Progenitor cell of endocrine pancreas (in vitro differentiated cells): ENCODE measurements at places on chromosomes 6 and 20. TPM values are rescaled to one million over a fixed set of nuclear protein-coding genes. Genes with fewer than 3 reads are reported as not detected.
A peak's percentile ranks its signal among the peaks of the same experiment; 100 is the strongest.

Gene LHFPL5
- total RNA-seq, result not detected in 2 replicates

Gene MED20
- 31.2 and 37.1 TPM in 2 replicates for total RNA-seq

Gene KIFC1
- total RNA-seq, result 45.5 and 46.6 TPM in 2 replicates

Gene GNAS-AS1
- total RNA-seq, result 4.3 and 4.4 TPM in 2 replicates

Gene ANGPT4
- not detected in 2 replicates for total RNA-seq

- peaks cover 2% of the 10 kb centered on the region for H3K4me1 ChIP-seq
- H3K27me3 ChIP-seq, result peaks cover 5% of the 10 kb centered on the region
- no peak for DNase-seq
- no peak overlapping the region for H3K27ac ChIP-seq
These were observed 49.2 kb downstream of the CDH26 start for GRCh38 chr20:60007464-60007863.

DNA sequence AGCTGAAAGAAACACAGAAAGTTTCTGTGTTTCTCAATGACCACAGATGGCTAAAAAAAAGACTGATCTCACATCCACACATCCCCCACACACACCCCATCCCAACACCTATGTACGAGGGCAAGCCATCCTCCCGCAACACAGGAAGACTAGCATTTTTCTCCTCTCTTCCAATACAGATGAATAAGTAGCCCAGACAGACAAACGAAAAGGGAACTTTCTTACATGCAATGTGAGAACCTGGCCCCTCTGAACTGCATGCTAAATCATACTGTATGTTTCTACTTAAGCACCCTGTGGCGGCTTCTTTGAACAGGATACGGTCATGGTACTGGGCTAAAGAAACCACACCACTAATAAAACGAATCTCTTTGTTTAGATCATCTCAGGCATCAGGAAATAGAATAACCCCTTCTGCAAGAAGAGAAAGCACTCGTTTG, 116.2 kb downstream of the GMDS start:
- H3K4me1 ChIP-seq, result peaks cover 12% of the 10 kb centered on the region
- no peak overlapping the region for H3K4me3 ChIP-seq
- peaks cover 7% of the 10 kb centered on the region for H3K27me3 ChIP-seq
- no peak overlapping the region for H3K27ac ChIP-seq
- DNase-seq, result no peak
- H3K36me3 ChIP-seq, result no peaks in the 10 kb centered on the region

GRCh38 chr6:50112981-50113857, 63.5 kb upstream of the DEFB112 start:
- DNase-seq, result no peak
- peaks cover 3% of the 10 kb centered on the region for H3K4me1 ChIP-seq
- no peak overlapping the region for H3K27ac ChIP-seq
- H3K27me3 ChIP-seq, result no peaks in the 10 kb centered on the region
- no peak overlapping the region for H3K4me3 ChIP-seq
- H3K36me3 ChIP-seq, result no peaks in the 10 kb centered on the region

DNA sequence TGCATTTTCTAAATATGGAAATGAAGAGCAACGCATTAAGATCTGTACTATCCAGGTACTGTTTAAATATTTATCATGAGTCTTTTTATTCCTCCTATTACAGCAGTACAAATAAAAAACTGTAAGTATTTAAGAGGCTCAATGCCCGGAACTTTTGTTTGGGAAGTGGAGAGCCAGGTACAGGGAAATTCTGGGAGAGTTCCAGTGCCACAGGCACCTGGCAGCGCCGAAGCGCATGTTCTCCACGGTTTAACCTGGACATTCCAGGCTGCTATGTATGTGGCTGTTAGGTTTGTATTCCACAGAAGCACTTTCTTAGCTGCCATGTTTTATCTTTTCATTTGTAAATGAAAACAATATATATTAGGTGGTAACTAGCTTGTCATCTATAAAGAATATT, 81.7 kb downstream of the PREP start:
- no peak overlapping the region for H3K4me3 ChIP-seq
- peaks cover 20% of the 10 kb centered on the region for H3K36me3 ChIP-seq
- DNase-seq, result no peak
- no peak overlapping the region for H3K27ac ChIP-seq

GRCh38 chr6:164507206-164507940, 802.0 kb downstream of the C6orf118 start:
- DNase-seq, result no peak
- no peak overlapping the region for H3K27ac ChIP-seq
- no peaks in the 10 kb centered on the region for H3K27me3 ChIP-seq
- no peak overlapping the region for H3K4me3 ChIP-seq

- H3K27me3 ChIP-seq, result peaks cover 29% of the 10 kb centered on the region
- peaks cover 2% of the 10 kb centered on the region for H3K36me3 ChIP-seq
- H3K27ac ChIP-seq, result peak overlapping the region; percentile 71
These were observed 8.9 kb upstream of the LKAAEAR1 start for GRCh38 chr20:64093013-64093503.
